Endodermal cell (in vitro differentiated cells): ENCODE measurements at places on chromosomes 2 and 18.
A peak's percentile ranks its signal among the peaks of the same experiment; 100 is the strongest.

- no peak overlapping the region for H3K27ac ChIP-seq
- no peak for DNase-seq
- H3K4me1 ChIP-seq, result peaks cover 2% of the 10 kb centered on the region
- no peaks in the 10 kb centered on the region for H3K27me3 ChIP-seq
Measured at GRCh38 chr2:224127871-224128501, 88.9 kb upstream of the SERPINE2 start.

- no peaks in the 10 kb centered on the region for H3K36me3 ChIP-seq
- no peak for DNase-seq
- H3K4me3 ChIP-seq, result no peak overlapping the region
- H3K27ac ChIP-seq, result no peak overlapping the region
Measured at GRCh38 chr18:24515721-24516120, 55.3 kb downstream of the HRH4 start.

DNA sequence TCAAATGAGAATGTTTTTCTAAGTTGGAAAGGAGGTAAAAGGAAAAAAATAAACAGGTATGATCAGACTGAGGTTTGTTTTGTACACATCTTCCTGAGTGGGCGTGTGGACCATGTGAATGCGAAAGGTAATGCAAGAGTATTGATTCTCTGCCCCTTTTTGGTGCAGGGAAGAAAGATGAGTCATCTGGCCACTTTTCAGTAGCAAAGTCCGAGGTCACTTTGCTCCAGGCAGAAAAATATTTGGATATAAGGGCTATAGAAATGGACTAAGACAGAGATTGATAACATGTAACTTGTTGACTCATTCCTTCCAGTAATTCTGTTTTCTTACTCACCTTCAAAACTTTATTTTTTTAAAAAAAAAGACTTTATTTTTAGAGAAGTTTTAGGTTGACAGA, 130.5 kb downstream of the DSEL start:
- H3K27ac ChIP-seq, result no peak overlapping the region
- H3K4me3 ChIP-seq, result no peak overlapping the region
- no peaks in the 10 kb centered on the region for H3K4me1 ChIP-seq

GRCh38 chr2:142112757-142113221, 18.0 kb downstream of the LRP1B start:
- H3K4me3 ChIP-seq, result no peak overlapping the region
- no peaks in the 10 kb centered on the region for H3K4me1 ChIP-seq
- no peaks in the 10 kb centered on the region for H3K27me3 ChIP-seq
- no peak for DNase-seq
- H3K27ac ChIP-seq, result no peak overlapping the region

GRCh38 chr2:84641021-84641420, 124.7 kb downstream of the DNAH6 start:
- H3K4me1 ChIP-seq, result no peaks in the 10 kb centered on the region
- no peaks in the 10 kb centered on the region for H3K27me3 ChIP-seq
- no peak overlapping the region for H3K4me3 ChIP-seq
- no peak for DNase-seq
- no peaks in the 10 kb centered on the region for H3K36me3 ChIP-seq

- no peak for DNase-seq
- peaks cover 49% of the 10 kb centered on the region for H3K27me3 ChIP-seq
- peaks cover 4% of the 10 kb centered on the region for H3K4me1 ChIP-seq
- no peaks in the 10 kb centered on the region for H3K36me3 ChIP-seq
- no peak overlapping the region for H3K27ac ChIP-seq
- no peak overlapping the region for H3K4me3 ChIP-seq
Measured at GRCh38 chr2:222854773-222855700, 5.8 kb upstream of the ACSL3 start.

GRCh38 chr18:3060667-3061580, 48.0 kb upstream of the LPIN2 start:
- H3K27ac ChIP-seq, result no peak overlapping the region
- H3K4me1 ChIP-seq, result peaks cover 3% of the 10 kb centered on the region
- peak; percentile 43 for DNase-seq
- H3K4me3 ChIP-seq, result no peak overlapping the region

DNA sequence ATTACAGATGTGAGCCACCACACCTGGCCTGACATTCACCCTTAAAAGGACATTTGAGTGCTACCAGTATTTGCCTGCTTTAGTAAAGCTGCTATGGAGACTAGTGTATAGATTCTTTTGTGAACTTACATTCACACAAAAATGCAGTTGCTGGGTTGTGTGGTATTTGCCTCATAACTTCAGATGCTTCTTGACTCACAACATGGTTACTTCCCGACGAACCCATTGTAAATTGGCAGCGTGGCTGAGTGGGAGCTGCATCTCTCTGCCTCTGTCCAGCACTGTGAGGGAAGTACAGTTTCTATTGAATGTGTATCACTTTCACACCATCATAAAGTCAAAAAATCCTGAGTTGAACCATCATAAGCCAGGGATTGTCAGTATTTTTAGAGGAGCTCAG, 56.9 kb downstream of the RRM2 start:
- DNase-seq, result no peak
- no peaks in the 10 kb centered on the region for H3K27me3 ChIP-seq
- H3K36me3 ChIP-seq, result no peaks in the 10 kb centered on the region
- H3K27ac ChIP-seq, result peak overlapping the region; percentile 83
- no peak overlapping the region for H3K4me3 ChIP-seq
- no peaks in the 10 kb centered on the region for H3K4me1 ChIP-seq

DNA sequence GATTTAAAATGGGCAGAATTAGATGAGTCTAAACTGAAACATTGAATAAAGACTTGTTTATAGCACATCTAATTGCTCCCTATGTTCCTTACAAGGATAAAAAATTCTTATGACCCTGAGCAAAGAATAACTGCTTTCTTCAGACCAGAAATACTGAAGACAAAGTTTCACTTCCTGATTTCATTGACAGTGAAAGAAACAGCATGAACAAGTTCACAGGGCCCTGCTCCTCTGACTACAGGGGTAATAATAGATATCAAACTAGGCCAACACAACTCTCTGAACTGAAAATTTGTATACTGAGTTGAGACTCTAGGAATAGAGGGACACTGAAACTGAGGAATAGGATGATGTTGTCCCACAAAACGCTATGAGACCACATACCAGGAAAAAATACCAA, 1383.3 kb upstream of the CDH2 start:
- H3K36me3 ChIP-seq, result no peaks in the 10 kb centered on the region
- no peak overlapping the region for H3K4me3 ChIP-seq
- no peaks in the 10 kb centered on the region for H3K27me3 ChIP-seq

DNA sequence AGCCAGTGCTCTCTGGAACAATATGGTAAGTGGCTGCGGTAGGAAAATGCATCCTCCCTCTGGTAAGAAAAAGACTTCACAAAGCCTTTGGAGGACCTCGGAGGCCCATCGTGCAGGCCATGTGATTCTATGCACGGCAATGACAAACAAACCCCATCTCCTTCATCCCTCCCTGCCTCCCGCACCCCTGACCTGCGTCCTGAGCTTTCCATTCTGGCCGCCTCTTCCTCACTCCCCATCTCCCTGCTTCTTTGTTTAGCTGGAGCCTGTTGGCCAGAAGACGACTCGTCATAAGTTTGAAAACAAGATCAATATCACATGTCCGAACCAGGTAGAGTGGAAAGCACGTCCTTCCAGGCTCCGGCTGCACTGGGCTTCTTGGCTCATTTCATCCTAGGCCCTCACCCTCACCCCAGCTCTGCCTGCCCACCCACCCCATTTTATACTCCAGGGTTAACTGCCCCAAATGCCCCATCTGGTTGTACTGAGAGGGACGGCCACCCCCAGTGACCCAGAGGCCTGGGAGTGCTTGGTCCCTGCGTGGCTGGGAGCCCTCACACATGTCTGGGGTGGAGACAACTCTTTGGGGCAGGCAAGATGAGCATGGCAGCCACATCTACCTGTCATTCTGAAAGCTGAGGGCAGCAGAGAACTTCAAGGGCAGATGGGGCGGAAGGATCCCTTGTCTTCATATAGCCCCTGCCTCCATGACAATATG, 94.0 kb downstream of the PLB1 start:
- no peaks in the 10 kb centered on the region for H3K4me1 ChIP-seq
- DNase-seq, result no peak
- H3K4me3 ChIP-seq, result no peak overlapping the region
- H3K27ac ChIP-seq, result no peak overlapping the region
